ENCODE measurements at places on chromosomes 2 and 18.

GRCh38 chr2:46720592-46721185 lies 194.9 kb downstream of the MCFD2 start:
- DNase-seq: no peak

- no peak for DNase-seq
Observed at GRCh38 chr2:319059-319600, 31.2 kb upstream of the ALKAL2 start.

DNA sequence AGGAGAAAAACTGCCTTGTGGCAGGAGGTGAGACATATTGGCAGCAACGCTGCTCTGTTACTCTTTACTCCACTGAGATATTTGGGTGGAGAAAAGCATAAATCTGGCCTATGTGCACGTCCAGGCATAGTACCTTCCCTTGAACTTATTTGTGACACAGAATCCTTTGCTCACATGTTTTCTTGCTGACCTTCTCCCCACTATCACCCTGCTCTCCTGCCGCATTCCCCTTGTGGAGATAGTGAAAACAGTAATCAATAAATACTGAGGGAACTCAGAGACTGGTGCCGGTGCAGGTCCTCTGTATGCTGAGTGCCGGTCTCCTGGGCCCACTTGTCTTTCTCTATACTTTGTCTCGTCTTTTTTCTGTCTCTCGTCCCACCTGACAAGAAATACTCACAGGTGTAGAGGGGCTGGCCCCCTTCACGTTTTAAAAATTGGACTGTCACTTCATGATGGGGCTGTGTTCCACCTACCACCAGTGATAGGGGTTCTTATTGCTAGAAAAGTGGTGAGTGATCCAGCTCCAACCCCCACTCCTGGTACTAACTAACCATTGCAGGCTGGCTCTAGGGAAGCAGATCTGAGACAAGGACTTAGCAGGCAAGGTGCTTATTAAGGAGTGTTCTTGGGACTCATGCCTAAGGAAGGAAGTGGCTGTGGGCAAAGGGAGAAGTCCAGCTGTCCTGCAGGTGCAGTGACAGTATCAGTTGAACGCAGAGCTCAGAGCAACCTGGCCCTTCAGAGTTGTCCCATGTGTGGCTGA lies 51.7 kb downstream of the LONRF2 start:
- DNase-seq: no peak

DNA sequence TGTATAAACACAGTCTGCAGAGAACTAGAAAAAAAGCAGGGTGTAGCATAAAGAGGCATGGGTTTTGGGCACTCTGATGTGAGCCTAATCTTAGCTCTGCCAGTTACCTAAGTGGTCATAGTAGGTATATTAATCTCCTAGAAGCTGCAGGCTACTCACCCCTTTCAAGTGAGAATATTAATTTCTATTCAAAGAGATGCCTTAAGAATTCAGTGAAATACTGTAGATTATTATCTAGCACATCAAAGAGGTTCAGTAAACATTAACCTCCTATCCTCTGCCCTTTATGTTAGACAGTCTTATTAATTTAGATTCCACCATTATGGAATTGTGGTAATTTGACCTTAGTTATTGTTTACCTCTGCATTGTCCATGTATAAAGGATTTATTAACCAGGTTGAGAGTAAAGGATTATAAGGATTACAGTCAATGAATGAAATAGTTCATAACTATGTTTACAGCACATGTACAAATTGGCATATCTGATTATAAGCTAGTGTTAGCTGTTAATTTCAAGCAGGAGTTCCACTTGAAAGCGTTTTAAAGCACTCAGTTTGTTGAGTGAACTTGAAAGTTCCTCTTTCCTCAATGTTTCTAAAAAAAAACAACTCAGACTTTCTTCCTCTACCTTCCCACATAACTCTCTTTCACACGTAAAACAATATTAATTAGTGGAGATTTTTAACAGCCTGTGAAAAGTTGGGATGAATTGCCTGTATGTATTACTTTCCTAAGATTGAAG lies 150.6 kb upstream of the EPC2 start:
- no peak for DNase-seq

GRCh38 chr2:171365232-171365631 lies 68.6 kb downstream of the METTL8 start:
- DNase-seq: no peak

DNA sequence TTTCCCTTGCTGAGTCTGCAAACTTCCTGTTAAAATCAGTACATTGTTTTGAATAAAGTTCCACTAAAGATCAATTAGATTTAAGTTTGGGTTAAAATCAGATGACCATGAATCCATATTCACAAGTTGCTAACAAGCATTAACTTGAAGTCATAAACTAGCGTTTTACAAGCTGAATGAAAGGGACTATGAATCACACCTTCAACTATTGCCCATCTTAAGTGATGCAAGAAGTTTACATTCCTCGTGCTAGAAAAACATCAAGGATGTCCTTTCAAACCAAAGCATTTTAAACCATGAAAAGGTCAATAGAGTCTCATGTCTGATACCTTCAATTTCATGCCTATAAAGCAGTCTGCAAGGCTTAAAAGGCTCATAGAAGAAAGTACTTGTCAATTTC lies 257.2 kb upstream of the SYT4 start:
- no peak for DNase-seq

- DNase-seq: no peak
Observed at GRCh38 chr18:9055626-9056025, 46.9 kb upstream of the NDUFV2 start.

- no peak for DNase-seq
Observed at GRCh38 chr2:217609952-217610351, 392.8 kb downstream of the TNS1 start.

DNA sequence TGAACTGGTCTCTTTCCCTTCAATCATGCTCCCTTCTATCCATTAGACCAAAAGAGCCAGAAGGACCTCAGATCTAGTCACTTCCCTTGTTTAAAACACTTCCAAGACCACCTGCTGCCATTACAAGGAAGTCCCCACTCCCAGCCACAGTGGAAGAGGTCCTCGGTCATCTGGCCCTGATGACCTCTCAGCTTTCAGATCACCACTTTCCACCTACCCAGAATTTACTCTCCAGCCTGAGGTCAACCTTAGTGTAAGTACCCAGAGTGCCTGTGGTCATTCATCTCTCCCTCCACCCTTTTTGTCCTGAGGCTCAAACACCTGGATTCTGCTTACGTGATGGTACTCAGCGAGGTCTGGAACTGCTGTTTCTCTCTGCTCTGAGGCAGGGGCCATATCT lies 67.1 kb downstream of the MARCO start:
- no peak for DNase-seq

- DNase-seq: no peak
Observed at GRCh38 chr2:169108099-169108884, 38.9 kb downstream of the DHRS9 start.

DNA sequence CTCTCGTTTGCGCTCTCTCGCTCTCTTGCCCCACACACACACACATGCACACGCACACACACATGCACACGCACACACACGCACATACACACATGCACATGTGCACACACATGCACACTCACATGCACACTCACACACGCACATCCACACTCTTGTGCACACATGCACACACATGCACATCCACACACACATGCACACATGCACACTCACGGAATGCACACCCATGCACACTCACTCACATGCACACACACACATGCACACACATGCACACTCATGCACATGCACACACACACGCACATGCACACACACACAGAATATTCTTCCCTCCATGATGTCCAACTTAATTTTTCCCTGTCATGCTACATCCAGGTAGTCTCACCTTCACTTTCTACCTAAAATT lies 360.1 kb downstream of the DCC start:
- DNase-seq: no peak

GRCh38 chr2:19361325-19361990 lies 3.0 kb upstream of the OSR1 start:
- no peak for DNase-seq

GRCh38 chr2:69616755-69617154 lies 26.8 kb downstream of the AAK1 start:
- no peak for DNase-seq

- DNase-seq: no peak
Observed at GRCh38 chr2:56676966-56677365, 493.2 kb downstream of the CCDC85A start.

- no peak for DNase-seq
Observed at GRCh38 chr2:225994748-225995405, 595.4 kb downstream of the NYAP2 start.

DNA sequence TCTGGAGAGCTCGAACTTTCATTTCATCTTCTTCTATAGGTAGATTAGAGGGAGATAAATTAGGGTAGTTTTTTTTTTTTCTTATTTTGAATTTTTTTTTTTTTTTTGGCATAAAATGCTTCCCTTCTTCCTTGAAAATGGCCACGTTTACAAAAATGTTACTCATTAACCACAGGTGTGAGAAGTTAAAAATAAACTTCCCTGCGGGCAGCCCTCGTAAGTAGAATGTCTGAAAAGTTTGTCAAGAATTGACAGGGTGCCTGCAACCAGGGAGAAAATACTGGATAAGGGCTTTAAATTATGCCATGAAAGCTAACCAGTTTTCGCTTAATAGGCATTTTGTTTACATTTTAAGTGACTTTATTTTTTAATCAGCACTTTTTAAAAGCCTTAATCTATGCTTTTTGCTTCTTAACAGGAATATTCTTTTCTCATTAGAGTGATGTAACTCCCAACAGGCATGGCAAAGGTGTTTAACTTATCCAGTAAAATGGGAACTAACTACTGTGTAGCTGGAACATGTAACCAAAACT lies 4.2 kb upstream of the FN1 start:
- no peak for DNase-seq

DNA sequence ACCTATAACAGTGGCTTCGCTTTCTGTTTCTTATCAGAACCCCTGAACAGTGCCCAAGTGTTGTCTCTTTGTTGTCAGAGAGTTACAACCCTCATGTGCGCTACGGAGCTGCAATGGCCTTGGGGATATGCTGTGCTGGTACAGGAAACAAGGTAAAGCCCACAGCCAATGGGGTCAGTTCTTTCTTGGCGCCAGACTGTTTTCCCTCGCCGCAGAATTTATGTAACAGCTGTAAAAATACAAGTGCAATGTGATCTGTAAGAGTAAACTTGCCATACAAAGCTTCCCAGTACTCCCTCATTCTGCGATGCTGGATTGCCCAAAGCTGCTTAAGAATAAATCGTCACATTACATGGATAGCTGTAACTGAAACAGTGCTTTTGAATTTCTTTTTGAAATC lies 13.9 kb upstream of the HTR2B start:
- DNase-seq: no peak

DNA sequence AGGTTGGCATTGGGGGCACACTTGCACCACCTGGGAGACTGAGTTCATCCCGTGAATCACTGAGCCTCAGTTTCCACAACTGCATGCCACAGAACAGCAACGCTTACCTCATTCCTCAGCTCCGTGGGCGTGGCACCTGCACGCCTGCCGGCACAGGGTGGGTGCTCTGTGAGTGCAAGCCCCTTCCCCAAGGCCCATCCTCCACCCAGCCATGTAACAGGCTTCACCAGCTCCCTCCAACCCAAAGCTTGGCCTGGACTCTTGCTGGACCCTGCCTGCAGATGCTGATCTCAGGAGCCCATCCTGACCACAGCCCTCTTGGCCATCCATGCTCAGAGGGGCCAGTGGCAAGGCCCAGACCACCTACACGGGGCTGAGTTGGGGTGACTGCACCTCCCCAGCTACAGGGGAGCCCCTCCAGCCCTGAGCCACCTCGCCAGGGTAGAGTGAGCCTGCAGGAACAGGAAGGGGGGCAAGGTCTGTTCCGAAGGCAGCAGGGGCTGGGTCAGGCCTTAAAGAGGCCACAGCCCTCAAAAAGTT lies 1.8 kb downstream of the PRLH start:
- no peak for DNase-seq

DNA sequence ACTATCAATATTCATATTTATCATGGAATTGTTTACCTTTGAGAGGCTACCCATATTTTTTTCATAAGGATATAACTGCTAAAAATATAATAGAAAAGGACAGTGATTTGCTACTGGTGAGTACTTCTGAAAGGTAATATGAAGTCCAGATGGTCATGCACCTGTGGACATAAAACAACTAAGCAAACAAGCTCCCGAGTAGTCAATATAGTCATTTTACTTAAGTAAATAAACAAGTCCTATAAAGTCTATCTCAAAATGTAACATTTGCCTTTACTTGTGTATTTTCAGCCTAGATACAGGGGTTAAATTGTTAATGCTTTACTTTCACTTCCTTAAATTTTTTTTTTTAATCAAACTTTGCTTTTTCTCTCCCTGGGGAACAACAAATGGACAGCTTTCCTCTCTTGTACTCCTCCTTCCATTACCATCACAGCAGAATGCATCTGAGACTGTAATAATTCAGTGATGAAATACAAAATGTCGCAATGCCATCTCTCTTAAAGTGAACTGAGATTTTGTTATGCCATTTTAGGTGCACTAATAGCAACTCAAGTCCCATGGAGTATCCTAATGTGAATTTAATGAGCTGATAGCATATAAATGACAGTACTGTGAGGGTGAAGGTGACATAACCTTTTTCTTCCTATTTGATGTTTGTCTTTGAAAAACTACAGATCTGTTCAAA lies 1325.4 kb upstream of the ZEB2 start:
- DNase-seq: no peak

DNA sequence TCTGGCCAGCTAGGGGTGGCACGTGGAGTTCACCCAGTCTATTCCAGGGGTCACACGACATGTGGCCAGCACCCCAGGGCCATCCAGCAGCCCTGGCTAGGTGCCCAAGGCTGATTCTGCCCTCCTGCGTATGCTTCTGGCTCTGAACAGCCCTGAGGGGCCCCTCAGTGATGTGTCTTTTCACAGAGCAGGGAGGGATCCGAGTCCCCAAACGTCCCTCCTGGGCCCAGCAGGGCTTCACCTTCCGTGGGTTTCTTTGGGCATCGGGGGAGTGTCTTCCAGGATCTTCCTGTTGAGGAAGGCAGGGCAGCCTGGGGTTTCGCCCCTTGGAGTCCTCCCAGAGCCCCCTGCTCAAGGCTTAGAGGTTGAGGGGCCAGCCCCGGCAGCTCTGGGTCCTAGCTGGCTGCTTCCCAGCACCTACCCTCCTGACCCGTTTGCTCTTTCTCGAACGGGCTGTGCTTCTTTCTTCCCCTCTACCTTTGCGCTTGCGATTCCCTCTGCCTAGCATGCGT lies 165.9 kb downstream of the DYSF start:
- no peak for DNase-seq

DNA sequence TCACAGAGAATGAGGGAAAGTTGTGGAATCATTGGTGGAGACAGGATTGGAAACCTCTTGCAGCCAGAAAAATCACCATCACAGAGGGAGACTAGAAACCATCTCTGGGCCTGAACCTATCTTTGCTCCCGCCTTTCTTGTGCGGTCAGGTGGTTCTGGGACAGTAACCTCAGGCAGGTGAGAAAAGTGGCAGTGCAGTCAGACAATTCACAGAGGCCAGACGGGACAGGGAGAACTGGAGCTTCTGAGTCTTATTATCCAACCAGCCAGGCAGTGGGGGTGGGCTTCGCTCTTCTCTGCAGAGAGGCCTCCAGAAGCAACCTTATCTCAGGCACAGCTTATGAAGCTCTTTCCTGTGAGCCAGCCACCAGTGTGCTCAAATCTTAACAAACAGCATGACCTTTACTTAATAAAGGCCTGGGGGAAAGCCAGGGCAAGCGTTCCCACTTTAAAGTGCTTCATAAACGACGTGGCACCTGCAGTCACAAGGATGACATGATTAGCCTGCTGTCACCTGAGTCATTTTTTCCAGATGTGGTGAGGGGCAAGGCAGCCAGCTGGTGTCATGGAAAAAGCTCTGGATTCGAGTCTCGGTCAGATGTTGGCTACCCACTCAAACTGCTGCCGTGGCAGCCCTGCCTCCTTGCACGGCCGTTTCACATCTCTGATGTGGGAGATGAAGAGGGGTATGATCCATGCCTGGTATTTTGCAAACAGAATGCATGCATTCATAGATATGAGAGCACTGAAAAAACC lies 109.7 kb downstream of the B3GNT2 start:
- no peak for DNase-seq

GRCh38 chr18:11020877-11021414 lies 128.4 kb downstream of the PIEZO2 start:
- no peak for DNase-seq
